ENCODE measurements at places on chromosomes 13 and 19. TPM values are rescaled to one million over a fixed set of nuclear protein-coding genes. Genes with fewer than 3 reads are reported as not detected.
A peak's percentile ranks its signal among the peaks of the same experiment; 100 is the strongest.

The RNU6-9 gene
- not detected for total RNA-seq

The BRME1 gene
- total RNA-seq = 12.5 TPM

DNA sequence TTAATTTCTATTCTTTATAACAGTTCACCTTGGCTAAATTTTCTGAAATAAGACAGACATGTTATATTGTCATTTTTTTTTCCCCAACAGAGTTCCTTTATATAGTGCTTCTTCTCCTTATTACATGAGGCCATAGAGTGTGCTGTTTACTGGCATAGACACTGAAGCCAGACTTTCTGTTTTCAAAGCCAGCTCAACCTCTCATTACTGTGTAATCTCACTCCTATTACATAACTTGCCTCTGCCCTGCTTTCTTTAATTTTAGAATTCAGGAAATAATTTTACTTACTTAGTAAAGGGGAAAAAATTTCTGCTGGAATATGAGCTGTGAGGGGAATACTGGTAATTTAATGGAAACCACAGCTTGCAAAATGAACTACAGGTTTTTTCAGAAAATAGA lies 1380.4 kb downstream of the SLITRK1 start:
- ATAC-seq = no peak

The SLC6A16 gene
- total RNA-seq = 1.1 TPM

GRCh38 chr19:47623921-47624391 lies 15.0 kb downstream of the BICRA start:
- ATAC-seq = no peak

- ATAC-seq = no peak
Measured at GRCh38 chr19:46494941-46495785, 504 bp downstream of the PNMA8B start.

DNA sequence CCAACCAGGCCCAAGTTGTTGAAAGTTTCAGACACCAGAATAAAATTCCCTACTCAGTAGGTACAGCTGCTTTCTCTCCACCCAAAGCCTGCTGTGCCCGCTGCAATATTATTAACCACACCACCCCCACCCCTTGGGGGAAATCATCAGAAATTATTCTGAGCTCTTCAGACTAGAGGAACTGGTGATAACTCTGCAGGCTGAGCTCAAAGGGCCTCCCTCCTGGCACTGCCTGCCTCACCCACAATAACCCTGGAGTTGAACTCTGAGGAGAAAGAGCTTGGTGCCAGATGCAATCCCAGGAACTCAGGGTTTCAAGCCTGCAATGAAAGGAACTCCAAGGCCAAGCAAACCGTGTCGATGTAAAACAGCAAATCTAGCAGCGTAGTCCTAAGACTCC lies 381.7 kb upstream of the ZNF507 start:
- no peak for ATAC-seq

The ZNF507 gene
- total RNA-seq = 22.1 TPM

DNA sequence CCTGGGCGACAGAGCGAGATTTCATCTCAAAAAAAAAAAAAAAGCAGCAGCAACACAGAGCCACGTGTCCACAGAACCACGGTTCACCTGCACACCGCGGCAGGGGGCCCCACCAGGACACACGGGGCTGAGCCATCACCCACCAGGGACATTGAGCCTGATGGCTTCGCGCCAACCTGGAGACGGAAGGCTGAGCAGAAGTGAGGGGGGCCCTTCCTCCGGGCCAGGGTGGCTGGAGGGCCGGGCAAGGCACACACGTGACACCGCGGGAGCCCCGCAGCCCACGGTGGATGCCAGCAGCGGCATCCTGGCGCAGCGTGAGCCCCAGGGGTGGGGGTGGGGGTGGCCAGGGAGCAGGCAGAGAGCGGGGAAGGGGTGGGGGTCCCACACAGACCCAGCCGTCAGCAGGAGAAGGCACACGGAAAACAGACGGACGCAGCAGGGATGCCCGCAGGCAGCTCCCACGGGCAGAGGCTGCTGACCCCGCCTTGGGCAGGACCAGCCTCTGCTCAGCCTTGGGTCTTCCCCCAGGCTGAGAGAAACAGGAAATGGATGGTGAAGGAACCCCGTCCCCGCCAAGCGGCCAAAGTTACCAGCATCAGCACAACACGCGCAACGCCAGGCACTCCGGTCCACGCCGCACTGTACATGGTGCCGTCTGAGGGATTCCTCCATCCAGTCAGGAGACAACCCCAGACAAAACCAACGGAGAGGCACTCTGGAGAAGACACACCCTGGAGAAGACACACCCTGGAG lies 33.6 kb downstream of the SBNO2 start:
- no peak for ATAC-seq

The MAG gene
- total RNA-seq = 0.50 TPM

DNA sequence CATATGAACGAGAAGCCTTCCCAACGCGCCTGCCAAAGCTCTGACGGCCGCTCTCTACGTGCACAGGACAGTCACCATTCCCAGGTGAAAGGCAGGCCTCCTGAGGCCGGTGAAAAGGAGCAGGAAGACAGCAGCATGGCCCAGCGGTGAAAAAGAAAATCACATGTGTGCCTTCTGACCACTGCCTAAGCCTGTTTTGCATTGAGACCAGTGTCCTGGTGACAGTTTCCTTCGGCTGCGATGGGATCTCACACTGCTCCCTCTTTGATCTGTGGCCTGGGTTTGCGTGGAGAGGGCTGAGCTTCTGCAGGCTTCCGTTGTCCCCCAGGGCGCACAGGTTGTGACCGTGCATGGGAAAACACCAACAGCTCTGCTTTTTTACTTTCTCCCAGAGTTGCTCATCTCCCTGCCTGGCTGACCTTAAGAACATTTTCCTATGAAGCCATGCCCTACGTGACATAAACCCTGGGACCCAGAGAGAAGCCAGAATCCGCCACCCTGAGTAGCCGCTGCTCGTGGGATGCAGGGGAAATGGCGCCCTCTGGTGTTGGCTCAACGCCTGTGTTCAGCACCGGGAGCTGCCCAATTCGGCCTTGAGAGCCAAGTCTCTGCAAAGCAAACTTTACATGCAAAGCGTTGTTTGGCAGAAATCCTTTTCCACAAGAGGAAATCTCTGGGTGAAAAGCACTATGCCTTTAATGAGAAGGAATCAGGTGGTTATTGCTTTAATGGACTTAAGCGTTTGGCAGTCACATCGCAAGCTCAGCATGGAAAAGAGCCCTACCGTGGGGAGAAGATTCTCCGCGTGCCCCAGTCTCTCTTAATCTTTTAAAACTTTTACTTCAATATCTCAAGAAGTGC lies 112.2 kb upstream of the GPR12 start:
- peak; percentile 38 for ATAC-seq

DNA sequence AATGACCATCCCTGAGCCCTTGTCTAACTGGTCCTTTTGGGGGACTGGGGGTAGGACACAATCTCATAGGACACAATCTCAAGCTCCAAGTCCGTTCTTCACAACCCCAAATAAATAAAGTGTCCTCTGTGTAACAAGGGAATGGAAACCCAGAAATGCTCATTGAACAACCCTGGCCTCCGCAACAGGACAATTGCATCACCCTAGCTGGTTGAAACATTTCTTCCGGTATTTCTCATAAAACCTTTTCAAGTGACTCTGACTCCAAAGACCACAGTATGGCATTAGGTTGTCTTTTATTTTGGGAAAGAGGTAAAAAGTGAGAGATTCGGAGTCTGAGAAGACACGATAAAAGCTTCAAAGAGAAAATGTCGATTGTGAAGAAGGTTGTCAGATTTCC lies 186.6 kb downstream of the ZNF536 start:
- ATAC-seq = no peak

The NCAN gene
- total RNA-seq = not detected

- ATAC-seq = no peak
Measured at GRCh38 chr13:45410001-45410400, 8.2 kb downstream of the SLC25A30 start.

- ATAC-seq = no peak
Measured at GRCh38 chr13:44365008-44365407, 8.6 kb upstream of the SERP2 start.

DNA sequence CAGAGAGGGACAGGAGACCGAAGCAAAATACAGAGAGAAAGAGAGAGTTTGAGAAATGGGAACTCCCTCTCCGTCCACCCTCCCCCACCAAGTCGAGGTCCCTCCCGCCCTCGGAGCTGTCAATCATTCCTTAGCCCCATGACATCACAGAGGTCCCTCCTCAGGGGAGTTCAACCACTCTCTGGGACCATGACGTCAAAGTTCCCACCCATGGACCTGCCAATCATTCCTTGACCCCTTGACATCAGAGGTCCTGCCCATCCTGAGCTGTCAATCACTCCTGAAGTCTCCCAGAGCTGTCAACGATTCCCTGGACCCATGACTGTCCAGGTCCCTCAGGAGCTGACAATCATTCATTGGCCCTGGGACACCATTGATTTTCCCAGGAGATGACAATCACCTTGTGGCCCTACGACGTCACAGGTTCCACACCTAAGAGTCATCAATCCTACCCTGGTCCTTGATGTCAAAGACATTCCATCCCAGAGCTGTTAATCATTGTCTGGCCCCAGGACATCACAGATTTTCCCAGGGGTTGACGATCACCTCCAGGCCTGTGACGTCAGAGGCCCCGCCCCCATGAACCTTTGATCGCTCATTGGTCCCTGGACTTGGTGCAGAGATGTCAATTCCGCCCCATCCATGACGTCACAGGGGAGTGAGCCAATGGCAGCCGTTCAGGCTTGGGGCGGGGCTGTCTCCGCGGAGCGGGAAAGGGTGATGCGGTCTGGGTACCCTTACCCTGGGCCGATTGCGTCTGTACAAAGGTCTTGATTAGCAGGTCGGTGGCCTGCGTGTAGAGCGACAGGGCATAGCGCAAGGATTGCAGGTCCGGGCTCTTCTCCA lies 61.7 kb downstream of the COLGALT1 start:
- no peak for ATAC-seq
